CD8-positive, alpha-beta memory T cell (primary cell): ENCODE measurements at places on chromosomes 13 and 19. TPM values are rescaled to one million over a fixed set of nuclear protein-coding genes. Genes with fewer than 3 reads are reported as not detected.

ZNF709 gene
- polyA plus RNA-seq, result 1.1 TPM

FFAR1 gene
- not detected for polyA plus RNA-seq

ZNF229 gene
- 0.10 TPM for polyA plus RNA-seq

PPP1R12C gene
- 7.7 TPM for polyA plus RNA-seq

ICAM4 gene
- polyA plus RNA-seq, result 0.95 TPM

ZNF577 gene
- 5.2 TPM for polyA plus RNA-seq

DNA sequence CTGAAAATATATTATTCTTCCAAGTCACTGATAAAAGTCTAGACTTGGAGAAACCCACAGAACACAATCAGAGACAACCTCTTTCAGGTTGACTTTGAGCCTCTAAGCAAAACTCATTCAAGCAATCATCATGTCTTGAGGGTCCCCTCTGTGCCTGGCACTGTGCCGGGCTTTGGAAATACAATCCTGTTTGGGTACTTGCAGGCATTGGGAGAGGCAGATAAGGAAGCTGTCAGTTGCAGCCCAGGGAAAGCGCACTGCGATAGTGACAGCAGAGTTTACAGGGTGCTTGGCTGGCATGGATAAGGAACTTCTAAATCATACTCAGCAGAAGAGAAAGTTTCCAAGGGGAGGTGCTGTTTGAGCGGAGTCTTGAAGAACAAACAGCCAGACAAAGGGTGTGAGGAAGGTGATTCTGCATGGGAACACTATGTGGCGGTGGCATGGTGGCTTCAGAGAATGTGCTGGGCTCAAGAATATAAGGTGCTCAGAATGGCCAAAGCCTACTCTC, 9.1 kb downstream of the SERP2 start:
- H3K4me1 ChIP-seq, result no peaks in the 10 kb centered on the region
- H3K27ac ChIP-seq, result no peak overlapping the region
- H3K4me3 ChIP-seq, result no peak overlapping the region
- no peaks in the 10 kb centered on the region for H3K27me3 ChIP-seq
- DNase-seq, result no peak

DNA sequence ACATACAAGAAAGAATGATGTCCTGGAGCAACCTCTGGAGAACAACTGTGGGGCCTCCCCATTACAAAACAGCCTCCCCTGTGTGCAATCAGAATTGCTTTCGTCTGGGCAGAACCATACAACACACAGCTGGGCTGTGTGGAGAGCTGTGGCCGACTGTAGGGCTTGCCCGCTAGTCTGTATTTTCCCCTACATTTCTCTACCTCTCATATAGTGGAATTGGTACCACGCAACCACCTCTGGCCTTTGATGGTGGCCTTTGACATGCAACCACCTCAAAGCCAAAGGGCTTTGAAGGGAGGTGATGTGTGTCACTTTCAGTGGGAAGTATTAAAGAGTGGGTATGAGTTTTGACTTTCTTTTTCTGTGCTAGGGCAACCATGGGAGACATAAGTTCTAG, 34.0 kb downstream of the GARRE1 start:
- no peaks in the 10 kb centered on the region for H3K27me3 ChIP-seq
- H3K4me1 ChIP-seq, result peaks cover under 1% of the 10 kb centered on the region
- H3K36me3 ChIP-seq, result no peaks in the 10 kb centered on the region
- no peak for DNase-seq

DNA sequence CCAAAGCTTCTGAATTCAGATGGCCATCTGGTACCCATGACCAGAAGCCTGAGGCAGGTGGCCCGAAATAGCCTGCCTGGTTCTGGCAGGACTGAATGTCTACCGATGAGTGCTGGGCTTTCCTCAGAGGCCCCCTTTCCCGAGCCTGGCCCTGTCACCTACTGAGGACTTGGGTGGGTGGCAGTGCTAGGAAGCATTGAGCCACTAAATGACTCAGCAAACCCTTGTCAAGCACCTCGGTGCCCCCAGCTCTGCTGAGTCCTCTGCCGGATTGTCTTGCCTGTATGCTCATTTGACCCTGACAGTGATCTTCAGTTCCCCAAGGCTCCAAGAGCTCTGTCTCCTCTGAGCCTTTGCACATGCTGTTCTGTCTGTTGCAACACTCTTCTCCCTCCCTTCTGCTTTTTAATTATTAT, 17.9 kb downstream of the PPP1R37 start:
- no peaks in the 10 kb centered on the region for H3K27me3 ChIP-seq
- no peak overlapping the region for H3K4me3 ChIP-seq
- peaks cover under 1% of the 10 kb centered on the region for H3K4me1 ChIP-seq
- H3K36me3 ChIP-seq, result no peaks in the 10 kb centered on the region

GRCh38 chr13:80712026-80712425, 371.1 kb upstream of the SPRY2 start:
- no peaks in the 10 kb centered on the region for H3K27me3 ChIP-seq
- DNase-seq, result no peak
- H3K27ac ChIP-seq, result no peak overlapping the region
- H3K4me3 ChIP-seq, result no peak overlapping the region

DNA sequence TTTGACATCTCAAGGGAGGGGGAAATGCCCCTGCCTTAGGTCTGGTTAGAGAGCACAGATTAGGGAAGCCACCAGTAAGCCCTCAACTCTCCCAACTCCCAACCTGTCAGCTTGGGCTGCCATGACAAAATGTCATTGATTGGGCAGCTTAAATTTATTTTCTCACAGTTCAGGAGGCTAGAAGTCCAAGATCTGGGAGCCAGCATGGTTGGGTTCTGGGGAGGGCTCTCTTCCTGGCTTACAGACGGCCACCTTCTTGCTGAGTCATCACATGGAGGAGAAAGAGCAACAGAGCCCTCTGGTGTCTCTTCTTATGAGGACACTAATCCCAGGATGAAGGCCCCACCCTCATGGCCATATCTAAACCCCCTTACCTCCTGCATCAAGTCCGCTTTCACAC, 24.2 kb downstream of the C19orf12 start:
- DNase-seq, result peak; percentile 62
- H3K4me3 ChIP-seq, result no peak overlapping the region
- no peaks in the 10 kb centered on the region for H3K27me3 ChIP-seq
- H3K36me3 ChIP-seq, result no peaks in the 10 kb centered on the region
- H3K27ac ChIP-seq, result no peak overlapping the region

GRCh38 chr13:93963266-93964145, 516.0 kb downstream of the DCT start:
- H3K27me3 ChIP-seq, result no peaks in the 10 kb centered on the region
- no peaks in the 10 kb centered on the region for H3K36me3 ChIP-seq
- H3K27ac ChIP-seq, result no peak overlapping the region
- H3K4me1 ChIP-seq, result no peaks in the 10 kb centered on the region
- H3K4me3 ChIP-seq, result no peak overlapping the region

- no peak overlapping the region for H3K4me3 ChIP-seq
- no peaks in the 10 kb centered on the region for H3K36me3 ChIP-seq
- no peak overlapping the region for H3K27ac ChIP-seq
- no peaks in the 10 kb centered on the region for H3K27me3 ChIP-seq
- no peaks in the 10 kb centered on the region for H3K4me1 ChIP-seq
Observed at GRCh38 chr19:29326849-29327840, 114.2 kb upstream of the UQCRFS1 start.

DNA sequence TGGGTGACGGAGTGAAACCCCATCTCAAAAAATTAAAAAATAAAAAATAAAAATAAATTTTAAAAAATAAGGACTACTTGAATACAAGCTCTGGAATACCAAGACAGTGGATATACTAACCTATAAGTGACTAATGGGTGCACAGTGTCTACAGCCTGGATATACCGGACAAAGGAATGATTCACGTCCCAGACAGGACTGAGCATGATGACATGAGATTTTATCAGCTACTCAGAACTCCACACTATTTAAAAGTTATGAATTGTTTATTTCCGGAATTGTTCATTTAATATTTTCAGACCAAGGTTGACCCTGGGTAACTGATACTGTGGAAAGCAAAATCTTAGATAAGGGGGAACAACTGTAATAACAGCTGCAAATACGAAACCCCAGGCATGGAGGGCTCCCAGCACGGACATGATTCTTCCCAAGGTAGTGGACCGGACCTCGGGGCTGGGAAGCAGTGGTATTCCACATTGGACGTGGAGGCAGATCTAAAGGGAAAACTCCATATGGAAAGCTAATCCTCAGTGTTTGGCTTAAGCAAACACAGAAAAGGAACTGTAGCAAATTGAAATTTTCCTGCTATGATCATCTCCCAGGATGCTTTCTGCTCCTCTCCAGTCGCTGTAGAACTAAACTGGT, 102.6 kb upstream of the TSHZ3 start:
- H3K27me3 ChIP-seq, result no peaks in the 10 kb centered on the region
- no peaks in the 10 kb centered on the region for H3K4me1 ChIP-seq
- no peak for DNase-seq

GRCh38 chr19:43798546-43799409, 3.5 kb downstream of the LYPD5 start:
- no peaks in the 10 kb centered on the region for H3K27me3 ChIP-seq
- H3K4me3 ChIP-seq, result peak overlapping the region; percentile 55
- no peaks in the 10 kb centered on the region for H3K36me3 ChIP-seq
- no peak overlapping the region for H3K27ac ChIP-seq
- H3K4me1 ChIP-seq, result peaks cover 7% of the 10 kb centered on the region

- H3K4me3 ChIP-seq, result no peak overlapping the region
- H3K27me3 ChIP-seq, result no peaks in the 10 kb centered on the region
- H3K27ac ChIP-seq, result no peak overlapping the region
- DNase-seq, result no peak
- H3K4me1 ChIP-seq, result no peaks in the 10 kb centered on the region
Observed at GRCh38 chr19:17739121-17739875, 12.0 kb upstream of the FCHO1 start.
